Esophagus squamous epithelium (tissue), 5 donors: ENCODE measurements at places on chromosomes 3 and 15. TPM values are rescaled to one million over a fixed set of nuclear protein-coding genes. Genes with fewer than 3 reads are reported as not detected.

DNA sequence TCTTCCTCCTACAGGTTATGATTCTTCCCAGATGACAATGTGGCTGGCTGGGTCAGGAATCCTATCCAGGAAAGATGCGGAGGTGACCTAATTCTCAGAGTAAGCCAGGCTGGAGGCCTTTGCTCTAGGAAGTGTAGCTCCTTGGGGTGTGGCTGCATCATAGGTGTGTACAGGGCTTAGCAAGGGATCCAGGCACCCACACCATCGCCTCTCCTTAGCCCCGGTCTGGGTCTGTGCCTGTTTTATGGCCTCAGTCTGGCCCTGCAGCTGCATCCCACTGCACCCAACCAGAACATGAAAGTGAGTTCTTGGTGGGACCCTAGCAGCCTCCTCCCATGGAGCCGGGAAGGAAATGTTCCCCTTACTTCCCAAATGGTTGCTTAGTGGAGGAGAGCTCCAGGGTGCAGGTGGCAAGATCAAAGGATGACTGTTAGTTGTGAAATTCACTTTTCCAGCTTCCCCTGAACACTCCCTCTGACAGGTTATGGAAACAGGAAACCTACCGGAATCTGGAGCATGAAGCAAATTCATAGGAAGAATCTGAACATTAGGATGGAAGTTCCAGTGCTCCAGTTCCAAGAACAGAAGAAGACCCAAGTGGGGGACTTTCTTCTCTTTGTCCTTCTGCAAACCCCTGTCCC lies 2.7 kb upstream of the AMOTL2 start:
- no peaks in the 10 kb centered on the region for H3K27me3 ChIP-seq
- no peaks in the 10 kb centered on the region for H3K36me3 ChIP-seq
- no peak for DNase-seq
- no peak overlapping the region for H3K4me3 ChIP-seq

DNA sequence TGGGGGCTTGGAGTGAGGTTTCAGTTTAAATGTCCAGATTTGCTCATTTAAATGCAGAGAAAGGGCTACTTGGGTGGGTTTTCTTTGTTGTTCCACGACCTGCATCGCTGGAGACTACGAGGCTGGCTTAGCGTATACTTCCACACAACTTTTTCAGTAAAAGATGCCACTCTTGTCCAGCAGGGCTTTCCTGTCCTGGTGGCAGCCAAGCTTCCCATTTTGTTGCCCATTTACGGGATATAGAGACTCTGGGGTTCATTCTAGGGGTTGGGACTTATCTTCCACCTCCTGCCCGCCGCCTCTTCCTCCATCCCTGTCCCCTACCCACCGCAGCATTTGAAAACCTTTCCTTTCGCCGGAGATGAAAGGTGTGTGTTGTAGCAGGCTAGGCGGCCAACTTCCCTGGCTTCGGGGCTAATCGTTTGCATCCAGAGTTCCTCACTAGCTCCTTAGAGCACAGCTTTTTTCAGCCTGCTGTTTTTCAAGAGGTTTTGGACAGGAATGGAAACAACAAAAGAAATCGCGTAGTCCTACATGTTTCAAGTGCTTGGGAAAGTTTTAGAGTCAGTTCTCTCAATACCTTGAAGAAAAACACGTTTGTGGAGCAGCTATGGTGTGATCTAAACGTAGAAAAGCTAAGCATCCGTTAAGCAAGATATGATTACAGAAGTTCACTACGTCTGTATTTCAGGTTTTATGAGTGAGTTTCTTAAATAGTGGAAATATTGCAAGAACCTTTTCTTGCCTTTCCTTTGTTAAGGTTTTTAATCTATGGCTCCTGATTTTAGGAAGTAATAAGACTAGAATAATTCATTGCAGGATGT lies 843 bp downstream of the CHRNA5 start:
- H3K27ac ChIP-seq: peak overlapping the region; percentile 22
- no peaks in the 10 kb centered on the region for H3K36me3 ChIP-seq
- DNase-seq: no peak
- H3K4me3 ChIP-seq: peak overlapping the region; percentile 64
- H3K27me3 ChIP-seq: peaks cover 32% of the 10 kb centered on the region

DNA sequence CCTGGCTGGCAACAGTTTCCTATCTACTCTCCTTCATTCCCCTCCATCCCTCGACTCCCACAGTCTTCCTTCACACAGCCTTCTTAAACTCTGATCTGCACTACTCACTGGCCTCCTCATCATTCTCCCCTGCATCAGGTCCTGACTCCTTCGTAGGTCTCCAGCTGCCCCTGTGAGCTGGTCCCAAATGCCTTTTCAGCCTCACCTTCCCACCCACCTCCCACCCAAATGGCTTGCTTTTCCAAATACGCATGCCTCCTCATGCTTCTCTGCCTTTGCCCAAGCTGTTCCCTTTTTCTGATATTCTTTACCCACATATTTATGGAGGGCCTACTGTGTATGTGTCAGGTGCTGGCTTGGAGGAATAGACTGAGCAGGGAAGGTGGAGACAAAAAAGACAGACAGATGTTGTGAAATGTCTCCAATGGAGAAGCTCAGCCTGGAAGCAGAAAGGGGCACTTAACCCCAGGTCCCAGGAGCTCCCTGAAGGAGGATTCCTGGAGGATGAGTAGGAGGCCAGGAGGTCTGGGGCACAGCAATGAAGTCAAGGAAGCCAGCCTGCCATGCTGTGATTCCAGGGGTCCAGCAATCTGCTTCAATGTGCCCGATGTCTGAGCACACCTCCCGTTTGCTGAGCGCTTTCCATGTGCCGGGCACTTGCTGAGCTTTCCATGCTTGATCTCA lies 252.2 kb downstream of the SHQ1 start:
- H3K27ac ChIP-seq: no peak overlapping the region
- H3K4me1 ChIP-seq: peaks cover 19% of the 10 kb centered on the region
- no peak overlapping the region for H3K4me3 ChIP-seq
- H3K36me3 ChIP-seq: no peaks in the 10 kb centered on the region
- no peak for DNase-seq
- H3K27me3 ChIP-seq: no peaks in the 10 kb centered on the region

- no peak overlapping the region for H3K4me3 ChIP-seq
- H3K4me1 ChIP-seq: peaks cover 5% of the 10 kb centered on the region
- H3K27me3 ChIP-seq: no peaks in the 10 kb centered on the region
- H3K27ac ChIP-seq: peak overlapping the region; percentile 70
These were observed 244.1 kb upstream of the STT3B start for GRCh38 chr3:31288641-31289100.

DNA sequence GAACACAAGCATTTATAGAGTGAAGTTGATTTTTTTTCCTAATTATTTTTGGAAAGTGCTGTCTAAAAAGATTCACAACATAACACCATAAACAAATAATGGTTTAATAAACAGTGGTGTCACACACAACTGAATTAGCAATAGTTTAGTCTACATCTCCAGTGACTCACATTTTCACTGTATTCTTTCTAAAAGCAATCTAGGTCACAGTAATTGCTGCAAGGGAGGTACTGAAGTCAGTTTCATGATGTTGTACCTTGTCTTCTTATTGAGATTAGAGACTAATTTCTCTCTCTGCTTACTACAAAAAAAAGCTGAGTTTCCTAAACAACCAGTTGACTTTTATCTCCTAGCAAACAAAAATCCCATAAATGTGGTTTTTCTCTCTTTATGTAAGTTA lies 29.6 kb downstream of the PLSCR4 start:
- DNase-seq: no peak
- H3K27me3 ChIP-seq: no peaks in the 10 kb centered on the region
- peaks cover 4% of the 10 kb centered on the region for H3K4me1 ChIP-seq
- H3K27ac ChIP-seq: no peak overlapping the region
- no peak overlapping the region for H3K4me3 ChIP-seq

- H3K27me3 ChIP-seq: no peaks in the 10 kb centered on the region
- H3K4me3 ChIP-seq: no peak overlapping the region
- H3K4me1 ChIP-seq: no peaks in the 10 kb centered on the region
These were observed 55.4 kb downstream of the AGBL1 start for GRCh38 chr15:86135041-86135440.

- H3K27ac ChIP-seq: no peak overlapping the region
- peaks cover 73% of the 10 kb centered on the region for H3K4me1 ChIP-seq
- DNase-seq: no peak
- H3K36me3 ChIP-seq: no peaks in the 10 kb centered on the region
- no peaks in the 10 kb centered on the region for H3K27me3 ChIP-seq
- no peak overlapping the region for H3K4me3 ChIP-seq
These were observed 12.9 kb downstream of the GPR87 start for GRCh38 chr3:151303751-151304150.

DNA sequence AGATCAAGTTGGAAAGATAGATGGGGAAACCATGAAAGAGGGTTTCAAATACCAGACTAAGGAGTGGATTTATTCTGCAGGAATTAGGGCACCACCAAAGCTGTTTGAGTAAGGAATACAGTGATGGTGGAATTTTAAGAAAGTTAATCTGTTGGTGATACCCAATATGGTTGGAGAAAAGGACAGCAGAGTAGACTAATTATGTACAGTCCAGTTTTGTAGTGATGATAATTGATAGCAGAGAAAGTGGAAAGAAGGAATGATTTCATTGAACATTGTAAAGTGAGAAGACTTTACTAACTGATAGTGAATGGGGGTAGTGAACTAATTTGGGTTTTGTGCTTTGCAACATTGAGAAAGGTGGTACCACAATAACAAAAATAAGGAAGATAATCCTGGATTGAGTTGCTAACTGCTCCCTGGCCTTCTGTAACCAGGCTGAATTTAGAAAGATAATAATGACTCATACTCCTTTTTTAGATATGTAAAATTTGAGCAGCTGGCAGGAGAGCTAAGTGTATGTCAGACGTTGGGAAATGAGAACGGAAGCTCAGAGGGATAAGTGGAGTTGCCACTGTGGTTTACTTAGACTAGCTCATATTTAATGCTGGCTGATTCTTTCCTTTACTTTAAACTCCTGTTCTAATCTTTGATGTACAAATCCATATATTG lies 16.9 kb downstream of the TCAIM start:
- peak overlapping the region; percentile 36 for H3K27ac ChIP-seq
- H3K27me3 ChIP-seq: no peaks in the 10 kb centered on the region
- peaks cover 3% of the 10 kb centered on the region for H3K4me1 ChIP-seq
- DNase-seq: no peak
- H3K4me3 ChIP-seq: no peak overlapping the region
- peaks cover 4% of the 10 kb centered on the region for H3K36me3 ChIP-seq

DNA sequence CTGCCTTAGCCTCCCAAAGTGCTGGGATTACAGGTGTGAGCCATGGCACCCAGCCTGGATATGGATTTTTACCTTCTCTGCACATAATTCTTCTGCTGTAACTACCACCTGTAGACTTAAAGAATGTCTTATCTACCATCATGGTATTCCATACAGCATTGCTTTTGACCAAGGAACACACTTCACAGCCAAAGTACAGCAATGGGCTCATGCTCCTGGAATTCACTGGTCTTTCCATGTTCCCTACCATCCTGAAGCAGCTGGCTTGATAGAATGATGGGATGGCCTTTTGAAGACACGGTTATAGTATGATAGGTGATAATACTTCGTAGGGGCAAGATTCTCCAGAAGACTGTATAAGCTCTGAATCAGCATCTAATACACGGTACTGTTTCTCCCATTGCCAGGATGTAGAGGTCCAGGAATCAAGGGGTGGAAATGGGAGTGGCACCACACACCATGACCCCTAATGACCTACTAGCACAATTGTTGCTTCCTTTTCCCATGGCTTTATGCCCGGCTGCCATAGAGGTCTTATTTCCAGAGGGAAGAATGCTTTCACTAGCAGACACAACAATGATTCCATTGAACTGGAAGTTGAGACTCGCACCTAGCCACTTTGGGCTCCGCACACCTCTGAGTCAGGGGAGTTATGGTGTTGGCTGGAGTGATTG lies 60.9 kb upstream of the CDV3 start:
- no peaks in the 10 kb centered on the region for H3K4me1 ChIP-seq
- no peaks in the 10 kb centered on the region for H3K27me3 ChIP-seq
- H3K4me3 ChIP-seq: no peak overlapping the region
- no peak for DNase-seq
- H3K27ac ChIP-seq: no peak overlapping the region

DNA sequence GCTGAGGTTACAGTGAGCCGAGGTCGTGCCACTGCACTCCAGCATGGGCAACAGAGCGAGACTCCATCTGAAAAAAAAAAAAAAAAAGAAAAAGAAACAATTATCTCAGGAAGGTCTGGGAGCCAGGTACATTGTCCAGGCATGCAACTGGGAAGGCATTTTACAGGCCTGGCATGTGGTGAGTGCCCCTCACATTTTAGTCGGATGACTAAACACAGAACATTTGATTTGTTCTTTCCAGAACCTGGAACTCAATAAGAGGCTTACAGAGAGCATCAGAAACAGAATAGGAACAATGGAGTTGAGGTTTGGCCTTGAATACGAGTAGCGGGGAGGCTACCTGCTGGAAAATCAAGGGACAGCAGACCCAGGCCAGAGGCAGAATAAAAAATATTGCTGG lies 33.7 kb upstream of the IGF1R start:
- no peak overlapping the region for H3K27ac ChIP-seq
- H3K4me1 ChIP-seq: no peaks in the 10 kb centered on the region
- peaks cover 36% of the 10 kb centered on the region for H3K27me3 ChIP-seq

GRCh38 chr15:82570721-82571508 lies 30.7 kb upstream of the RPS17 start:
- H3K36me3 ChIP-seq: no peaks in the 10 kb centered on the region
- no peak for DNase-seq
- peak overlapping the region; percentile 77 for H3K27ac ChIP-seq
- peaks cover 22% of the 10 kb centered on the region for H3K4me1 ChIP-seq
- no peaks in the 10 kb centered on the region for H3K27me3 ChIP-seq

DNA sequence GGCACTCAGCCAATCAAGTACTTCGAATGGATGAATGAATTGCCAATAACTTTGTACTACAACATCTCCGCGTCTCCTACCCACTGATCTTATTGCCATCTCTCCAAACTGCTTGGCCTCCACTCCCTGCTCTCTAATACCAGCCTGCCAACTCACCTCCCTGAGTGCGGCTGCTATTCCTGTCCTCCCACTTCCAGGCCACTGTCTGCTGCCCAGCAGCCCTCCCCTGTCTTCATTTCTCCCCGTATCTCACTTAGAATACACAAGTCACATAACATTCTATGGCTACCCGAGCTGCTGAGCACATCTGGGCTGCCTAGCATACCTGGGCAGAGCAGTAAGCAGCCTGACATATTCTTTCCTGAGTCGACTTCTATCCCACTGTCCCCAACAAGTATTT lies 149.9 kb upstream of the LRTM1 start:
- H3K27me3 ChIP-seq: no peaks in the 10 kb centered on the region
- no peak overlapping the region for H3K27ac ChIP-seq
- no peaks in the 10 kb centered on the region for H3K36me3 ChIP-seq
- H3K4me1 ChIP-seq: no peaks in the 10 kb centered on the region
- H3K4me3 ChIP-seq: no peak overlapping the region

CAMK2N2 gene
- not detected for total RNA-seq

DUSP7 gene
- total RNA-seq: 67.8 TPM

ZNF80 gene
- 0.38 TPM for total RNA-seq

NR2F2 gene
- 3.7 TPM for total RNA-seq

TSEN2 gene
- 14.4 TPM for total RNA-seq

UCN2 gene
- 2.7 TPM for total RNA-seq

ARNT2 gene
- total RNA-seq: 2.5 TPM

TMCO5A gene
- total RNA-seq: not detected
